Renal cortical epithelial cell (primary cell): ENCODE measurements at places on chromosomes 1 and 21. TPM values are rescaled to one million over a fixed set of nuclear protein-coding genes. Genes with fewer than 3 reads are reported as not detected.

GRCh38 chr1:7826363-7826762 is 26.5 kb downstream of the UTS2 start:
- no peak for DNase-seq

DNA sequence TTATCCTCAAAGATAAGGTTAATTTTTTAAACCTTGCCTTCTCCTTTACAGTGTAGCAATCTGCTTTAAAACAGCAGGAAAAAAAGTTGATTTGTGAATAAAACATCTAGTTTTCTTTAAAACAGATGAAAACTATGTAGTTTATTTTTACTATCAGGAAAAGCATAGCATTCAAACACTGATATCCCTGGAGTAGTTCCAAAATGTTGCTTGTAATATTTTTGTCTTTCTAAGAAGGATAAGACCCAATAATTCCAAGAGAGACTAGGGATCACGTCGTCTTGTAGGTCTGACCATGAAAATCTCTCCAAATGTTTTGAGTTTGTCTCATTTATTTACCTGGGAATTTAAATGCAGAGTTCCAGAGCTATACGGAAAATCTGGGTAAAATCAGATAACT is 204.0 kb downstream of the NTNG1 start:
- DNase-seq, result no peak

DNA sequence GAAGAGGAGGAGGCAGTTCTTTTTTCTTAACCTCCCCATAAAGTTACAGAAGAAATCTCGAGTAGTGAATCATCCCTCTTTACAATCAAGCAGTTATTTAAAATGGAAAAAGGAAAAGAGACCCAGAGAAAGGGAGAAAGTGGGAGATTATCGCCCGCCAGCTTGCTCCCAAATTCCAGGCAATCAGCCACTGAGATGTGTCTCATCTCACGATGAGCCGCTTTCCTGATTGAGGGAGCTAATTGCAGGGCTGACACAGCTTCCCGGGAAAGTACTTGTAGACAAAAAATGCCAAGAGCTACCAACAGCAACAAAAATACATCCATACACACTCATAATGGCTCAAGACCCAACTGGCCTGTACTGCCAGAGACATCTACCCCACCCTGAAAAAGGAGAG is 191.6 kb upstream of the ZC3H12A start:
- no peak for DNase-seq

GRCh38 chr1:225500624-225501192 is 72.9 kb upstream of the LBR start:
- no peak for DNase-seq

DNA sequence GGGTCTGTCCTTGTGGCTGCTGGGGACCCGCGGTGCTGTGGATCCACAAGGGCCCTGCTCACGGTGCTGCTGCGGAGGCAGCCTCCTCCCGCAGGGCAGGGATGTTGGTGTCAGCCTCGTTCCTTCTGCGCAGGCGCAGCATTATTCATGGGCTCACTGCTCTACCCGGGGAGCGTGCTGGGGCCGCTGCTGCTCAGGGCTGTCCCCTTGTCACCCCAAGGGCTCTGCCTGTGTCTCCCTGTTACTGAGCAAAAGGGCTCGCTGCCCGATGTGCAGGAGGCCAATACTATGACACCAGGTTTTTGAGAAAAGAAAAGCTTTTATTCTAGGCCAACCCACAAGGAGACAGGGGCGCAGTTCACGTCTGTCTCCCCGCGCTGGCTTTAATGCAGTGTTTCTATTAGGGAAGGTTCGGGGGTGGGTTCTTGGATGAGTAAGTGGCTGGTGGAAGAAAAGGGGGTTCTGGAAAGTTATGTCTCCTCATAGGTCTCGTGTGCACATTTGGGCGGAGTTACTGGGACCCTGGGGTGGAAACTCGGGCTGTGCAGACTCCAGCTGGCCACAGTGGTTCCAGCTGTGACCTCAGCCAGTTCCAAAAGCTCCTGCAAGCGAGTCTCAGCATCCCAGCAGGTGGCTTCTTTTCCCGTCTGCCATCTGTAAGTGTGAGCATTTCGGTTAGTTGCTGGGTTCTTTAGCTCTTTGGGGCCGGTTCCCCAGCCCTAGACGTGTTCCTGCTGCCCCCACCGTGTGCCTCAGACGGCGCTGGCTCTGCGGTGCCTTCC is 40.8 kb upstream of the LRRC3 start:
- no peak for DNase-seq

- DNase-seq, result no peak
These were observed 32.6 kb downstream of the PIGM start for GRCh38 chr1:159999204-159999603.

- no peak for DNase-seq
These were observed 402.0 kb downstream of the MATN1 start for GRCh38 chr1:30321246-30321910.

DNA sequence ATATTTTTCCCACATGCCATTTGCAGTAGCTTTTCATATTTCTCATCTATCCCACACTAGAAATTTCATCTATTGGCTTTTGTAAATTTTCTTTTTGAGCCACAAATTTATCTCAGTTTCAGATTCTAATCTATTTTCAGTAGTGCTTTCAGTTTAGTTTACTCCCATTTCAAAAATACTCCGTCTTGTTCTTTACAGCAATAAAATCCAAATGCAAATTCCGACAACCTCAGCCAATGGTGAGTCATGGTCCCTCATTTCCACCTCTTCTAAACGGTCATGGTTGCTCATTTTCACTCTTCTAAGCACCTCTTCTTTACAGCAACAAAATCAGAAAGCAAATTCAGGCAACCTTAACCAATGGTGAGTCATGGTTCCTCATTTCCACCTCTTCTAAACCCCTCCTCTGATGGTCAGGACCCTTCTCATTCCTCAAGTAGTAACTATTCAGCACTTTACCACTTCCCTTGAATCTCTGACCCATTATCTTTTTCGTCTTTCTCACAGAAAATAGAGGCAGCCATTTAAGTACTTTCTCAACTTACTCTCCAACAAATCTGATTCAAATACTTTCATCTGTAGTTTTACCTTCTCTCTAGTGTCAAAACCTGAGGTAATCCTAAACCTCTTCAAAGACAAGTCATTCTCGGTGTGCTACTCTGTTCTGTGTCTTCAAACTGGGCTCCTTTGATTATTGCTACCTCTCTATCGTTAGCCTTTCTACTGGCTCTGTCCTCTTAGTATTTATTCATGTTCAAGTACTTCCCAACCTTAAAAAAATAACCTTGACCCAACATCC is 34.4 kb downstream of the C21orf91 start:
- no peak for DNase-seq

DNA sequence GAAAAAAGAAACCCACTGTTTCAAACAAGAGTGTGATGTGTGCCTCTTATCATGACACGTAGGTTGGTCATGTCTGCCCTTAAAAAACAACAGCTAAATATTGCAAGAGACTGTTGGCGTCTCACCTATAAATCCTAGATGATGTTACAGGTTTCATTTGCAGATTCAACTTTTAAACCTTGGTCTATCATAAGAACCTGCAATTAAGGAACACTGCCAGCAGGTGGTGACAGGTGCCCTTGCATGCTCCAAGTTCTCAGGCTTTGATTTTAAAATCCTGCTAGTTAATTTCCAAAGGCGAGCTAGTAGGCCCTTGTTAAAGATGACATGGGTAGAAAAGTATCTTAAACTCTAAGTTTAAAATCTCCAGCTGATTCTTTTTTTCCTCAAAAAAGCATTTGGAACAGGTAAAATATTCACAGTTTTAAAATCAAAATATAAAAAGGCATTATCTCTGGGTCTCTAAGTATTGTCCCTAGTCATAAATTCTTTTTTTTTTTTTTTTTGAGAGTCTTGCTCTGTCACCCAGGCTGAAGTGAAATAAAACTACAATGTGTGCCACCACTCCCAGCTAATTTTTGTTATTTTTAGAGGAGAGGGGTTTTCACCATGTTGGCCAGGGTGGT is 39.1 kb downstream of the CLSTN1 start:
- DNase-seq, result peak; percentile 79

DNA sequence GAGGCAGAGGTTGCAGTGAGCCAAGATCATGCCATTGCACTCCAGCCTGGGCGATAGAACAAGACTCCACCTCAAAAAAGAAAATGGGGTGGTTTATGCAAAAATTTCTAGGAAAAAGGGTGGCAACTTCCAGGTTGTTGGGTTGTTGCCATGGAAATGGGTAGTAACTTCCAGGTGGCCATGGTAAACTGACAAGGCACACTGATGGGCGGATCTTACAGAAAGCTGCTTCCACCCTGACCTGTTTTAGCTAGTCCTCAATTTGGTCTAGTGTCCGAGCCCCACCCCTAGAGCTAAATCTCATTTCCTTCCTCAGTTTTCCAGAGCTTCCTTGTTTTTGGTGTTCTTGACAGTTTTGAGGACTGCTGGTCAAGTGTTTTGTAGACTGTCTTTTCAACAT is 13.6 kb downstream of the KLHDC7A start:
- DNase-seq, result no peak

DNA sequence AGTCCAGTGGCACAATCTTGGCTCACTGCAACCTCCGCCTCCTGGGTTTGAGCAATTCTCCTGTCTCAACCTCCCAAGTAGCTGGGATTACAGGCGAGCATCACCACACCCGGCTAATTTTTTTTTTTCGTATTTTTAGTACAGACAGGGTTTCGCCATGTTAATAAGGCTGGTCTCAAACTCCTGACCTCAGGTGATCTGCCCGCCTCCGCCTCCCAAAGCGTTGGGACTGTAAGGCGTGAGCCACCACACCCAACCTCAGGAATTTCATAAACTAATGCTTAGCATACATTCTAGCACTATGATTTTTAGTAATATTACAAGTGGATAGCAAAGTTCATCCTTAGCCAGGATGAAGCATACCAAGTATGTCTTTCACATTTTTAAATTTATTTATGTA is 8.7 kb downstream of the DNAJC11 start:
- no peak for DNase-seq

DNA sequence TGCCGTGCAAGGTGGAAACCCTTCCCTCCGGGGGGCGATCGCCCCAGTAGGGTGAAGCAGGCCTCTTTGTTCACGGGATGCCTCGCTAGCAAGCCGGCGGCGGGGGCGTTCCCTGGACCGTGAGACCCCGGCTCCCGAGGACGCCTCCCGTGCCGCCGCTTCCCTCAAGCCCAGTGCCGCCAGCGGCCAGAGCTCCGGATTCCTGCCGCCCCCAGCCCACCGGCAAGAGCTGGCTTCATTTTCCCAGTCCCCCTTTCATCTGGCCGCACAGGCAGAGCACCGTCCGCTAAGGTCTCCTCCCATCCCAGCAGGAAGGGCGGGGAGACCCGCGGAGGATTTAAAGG is 16.3 kb downstream of the IER5 start:
- DNase-seq, result no peak

GRCh38 chr1:246705368-246705767 is 18.8 kb upstream of the SCCPDH start:
- DNase-seq, result peak; percentile 66

DNA sequence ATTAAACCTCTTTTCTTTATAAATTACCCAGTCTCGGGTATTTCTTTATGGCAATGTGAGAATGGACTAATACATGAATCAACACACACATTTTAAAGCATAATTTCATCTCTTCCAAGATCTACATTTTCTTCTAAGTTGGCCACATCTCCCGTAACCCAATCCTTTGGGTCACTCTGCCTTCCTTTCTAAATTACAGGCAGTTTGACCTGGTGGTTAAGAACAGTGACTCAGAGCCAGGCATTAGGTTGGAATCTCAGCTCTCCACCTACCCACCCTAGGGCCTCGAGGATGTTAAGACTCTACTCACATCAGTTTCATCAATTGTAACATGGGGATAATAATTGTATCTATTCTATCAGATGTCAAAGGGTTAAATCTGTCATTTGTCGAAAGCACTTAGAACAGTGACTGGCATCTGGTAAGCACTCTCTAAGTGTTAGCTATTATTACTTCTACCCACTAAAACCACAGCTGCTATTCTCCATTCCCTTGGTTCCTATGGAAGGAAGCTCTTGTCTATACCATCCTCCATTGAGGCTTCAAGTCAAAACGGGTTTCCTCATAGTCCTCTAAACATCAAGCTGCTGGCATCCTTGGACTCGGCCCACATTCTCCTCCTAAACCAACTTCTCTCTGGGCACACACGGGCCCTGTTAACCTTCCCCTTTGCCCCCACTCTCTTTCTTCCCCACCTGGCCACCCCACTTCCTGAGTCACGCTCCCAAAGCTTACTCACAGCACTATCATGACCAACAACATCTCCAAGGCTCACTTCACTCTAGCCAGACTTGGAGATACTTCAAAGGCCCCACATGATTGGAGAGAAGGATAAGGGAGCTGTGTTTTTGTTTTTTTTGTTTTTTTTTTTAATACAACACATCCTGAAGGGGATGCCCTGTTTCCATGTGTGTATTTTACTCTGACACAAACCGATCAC is 116.9 kb downstream of the TGFBR3 start:
- DNase-seq, result peak; percentile 50

GRCh38 chr1:195591917-195592672 is 1016.1 kb downstream of the KCNT2 start:
- peak; percentile 95 for DNase-seq

DNA sequence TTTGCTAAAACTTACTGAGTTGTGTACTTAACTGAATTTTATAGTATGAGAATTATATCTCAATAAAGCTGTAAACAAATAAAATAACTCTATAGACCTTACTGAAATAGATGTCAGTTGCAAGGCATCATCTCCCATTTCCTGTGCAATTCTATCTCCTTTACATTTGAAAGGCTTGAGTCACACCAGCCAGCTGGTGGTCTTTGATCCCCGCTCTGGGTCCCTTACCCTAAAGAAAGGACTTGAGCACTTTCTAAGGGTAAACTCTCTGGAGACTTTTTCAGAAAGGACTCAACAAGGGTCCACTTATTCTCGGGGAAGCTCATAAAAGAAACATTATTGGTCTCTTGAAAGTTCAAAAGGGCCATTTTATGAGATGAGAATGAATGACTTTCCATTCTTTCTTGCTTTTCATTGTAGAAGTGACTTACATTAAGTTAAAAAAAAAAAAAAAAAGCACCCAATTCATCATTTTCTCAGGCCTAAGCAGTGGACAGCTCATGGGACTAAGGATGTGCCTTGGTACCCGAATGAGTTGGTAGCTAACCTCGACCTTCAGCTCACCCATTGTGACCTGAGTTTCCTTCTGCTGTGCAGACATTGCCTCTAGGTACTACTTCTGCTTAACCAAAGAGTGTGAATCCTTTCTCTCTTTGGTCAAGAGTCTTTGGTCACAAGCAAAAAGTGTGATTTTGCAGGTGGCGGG is 147.0 kb upstream of the COA6 start:
- no peak for DNase-seq

GRCh38 chr1:222084048-222084447 is 342.2 kb upstream of the DUSP10 start:
- no peak for DNase-seq

- DNase-seq, result no peak
These were observed 42.4 kb downstream of the NENF start for GRCh38 chr1:212475151-212475550.

GRCh38 chr1:16082283-16083038 is 9.0 kb upstream of the FAM131C start:
- DNase-seq, result peak; percentile 35

- no peak for DNase-seq
These were observed 19.8 kb downstream of the NENF start for GRCh38 chr1:212452323-212453155.

The TTC34 gene
- under 0.01 and 0.20 TPM in 2 replicates for total RNA-seq

The SFN gene
- total RNA-seq, result 21.6 and 97.9 TPM in 2 replicates

The LDLRAD1 gene
- not detected in 2 replicates for total RNA-seq

The CD1B gene
- total RNA-seq, result not detected in 2 replicates

The ZNF683 gene
- total RNA-seq, result not detected in 2 replicates

The NBL1 gene
- total RNA-seq, result 76.9 and 168 TPM in 2 replicates

The CCDC24 gene
- total RNA-seq, result 6.3 and 6.5 TPM in 2 replicates

The ORC1 gene
- total RNA-seq, result 0.45 and 3.8 TPM in 2 replicates

The LCK gene
- 0.10 and 0.69 TPM in 2 replicates for total RNA-seq

The OR2M3 gene
- total RNA-seq, result not detected in 2 replicates

The RUNX3 gene
- total RNA-seq, result 0.05 TPM in 1 of 2 replicates, not detected in the other

The HUNK gene
- total RNA-seq, result 0.17 and 1.8 TPM in 2 replicates

The TLCD4 gene
- total RNA-seq, result 9.5 and 16.7 TPM in 2 replicates
